ENCODE measurements at places on chromosomes 4 and X. TPM values are rescaled to one million over a fixed set of nuclear protein-coding genes. Genes with fewer than 3 reads are reported as not detected.

RAB39B gene
- polyA plus RNA-seq, result 4.0 TPM

DNA sequence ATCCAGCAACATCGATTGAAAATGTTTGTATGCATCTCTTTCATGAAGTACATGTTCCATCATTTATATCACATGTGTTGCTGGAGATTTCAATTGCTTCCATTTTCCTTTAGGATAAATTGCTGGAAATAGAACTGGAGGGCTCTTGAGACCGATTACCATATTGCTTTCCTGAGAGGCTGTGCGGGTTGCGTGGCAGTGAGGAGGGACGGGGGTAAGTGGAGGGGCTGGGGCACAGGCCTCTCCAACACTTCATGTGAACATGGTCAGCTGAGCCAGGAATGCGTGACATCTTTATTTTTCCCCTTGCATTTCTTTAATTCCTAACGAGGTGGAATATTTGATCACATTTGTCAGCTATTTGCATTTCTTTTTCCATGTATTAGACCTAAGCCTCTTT, 144.6 kb downstream of the TBL1X start:
- DNase-seq, result no peak

DNA sequence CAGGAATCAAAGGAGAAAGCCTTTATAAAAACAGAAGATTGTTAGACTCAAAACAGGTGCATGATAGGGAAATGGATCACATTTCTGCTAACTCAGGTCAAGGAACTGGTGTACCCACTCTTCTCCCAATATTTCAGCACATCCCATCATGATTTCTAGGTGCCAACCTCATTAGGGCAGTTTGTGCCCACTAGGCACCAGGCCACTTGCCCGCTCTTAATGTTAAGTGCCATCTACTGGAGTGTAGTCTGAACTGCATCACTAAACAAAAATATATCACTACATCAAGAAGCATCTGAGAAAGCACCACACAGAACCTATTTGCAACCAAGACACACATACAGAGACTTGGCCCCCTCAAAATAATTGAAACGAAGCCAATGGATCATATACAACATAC, 140.4 kb upstream of the GRID2 start:
- DNase-seq, result no peak

SPANXD gene
- polyA plus RNA-seq, result not detected

- peak; percentile 18 for DNase-seq
Measured at GRCh38 chrX:16869393-16870094, 618 bp downstream of the RBBP7 start.

TRIM2 gene
- 78.6 TPM for polyA plus RNA-seq
